ENCODE measurements at places on chromosomes 4 and X.

DNA sequence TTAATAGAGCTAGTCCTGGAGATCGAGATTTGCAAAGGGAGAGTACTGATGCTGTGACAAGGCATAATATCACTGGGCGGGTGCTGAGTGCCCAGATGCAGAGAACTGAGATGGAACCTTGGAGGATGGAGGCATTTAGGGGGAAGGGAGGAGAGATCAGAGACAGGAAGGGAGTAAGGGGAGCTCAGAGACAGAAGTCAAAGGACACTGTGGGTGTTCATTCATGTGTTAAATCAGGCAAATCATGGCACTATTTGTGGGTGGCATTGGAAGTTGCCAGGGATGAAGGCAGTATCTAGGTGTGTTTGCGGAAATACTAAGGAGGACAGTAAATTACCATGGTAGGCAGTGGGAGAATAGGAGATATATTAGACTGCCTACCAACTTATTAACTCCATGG, 135.0 kb downstream of the RBM46 start:
- DNase-seq, result no peak

DNA sequence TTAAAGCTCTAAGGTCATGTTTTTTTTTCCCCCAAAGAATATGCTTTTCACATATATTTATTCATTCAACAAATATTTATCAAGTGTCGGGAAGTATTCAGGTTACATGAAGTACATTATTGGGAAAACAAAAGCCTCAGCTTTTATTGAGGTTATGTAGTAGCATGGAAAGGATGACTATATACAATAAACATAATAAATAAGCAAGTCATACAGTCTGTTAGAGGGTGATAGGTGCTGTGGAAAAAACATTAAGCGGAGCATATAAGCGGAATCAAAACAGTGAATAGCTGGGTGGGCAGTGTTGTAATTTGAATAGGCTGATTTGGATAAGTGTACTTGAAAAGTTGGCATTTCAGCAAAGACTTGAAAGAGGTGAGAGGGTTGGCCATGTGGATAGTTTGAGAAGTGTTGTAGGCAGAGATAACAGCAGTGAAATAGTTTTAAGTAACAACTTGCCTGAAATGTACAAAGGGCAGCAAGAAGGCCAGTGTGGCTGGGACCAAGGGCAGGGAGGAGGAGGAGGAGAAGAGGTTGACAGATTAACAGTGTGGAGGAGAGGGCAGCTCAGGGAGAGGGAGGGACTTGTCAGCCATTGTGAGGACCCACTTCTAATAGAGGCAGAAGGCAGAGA, 558.7 kb downstream of the SPRY1 start:
- DNase-seq, result no peak

- peak; percentile 23 for DNase-seq
Observed at GRCh38 chr4:80201252-80202151, 4.2 kb downstream of the PRDM8 start.

DNA sequence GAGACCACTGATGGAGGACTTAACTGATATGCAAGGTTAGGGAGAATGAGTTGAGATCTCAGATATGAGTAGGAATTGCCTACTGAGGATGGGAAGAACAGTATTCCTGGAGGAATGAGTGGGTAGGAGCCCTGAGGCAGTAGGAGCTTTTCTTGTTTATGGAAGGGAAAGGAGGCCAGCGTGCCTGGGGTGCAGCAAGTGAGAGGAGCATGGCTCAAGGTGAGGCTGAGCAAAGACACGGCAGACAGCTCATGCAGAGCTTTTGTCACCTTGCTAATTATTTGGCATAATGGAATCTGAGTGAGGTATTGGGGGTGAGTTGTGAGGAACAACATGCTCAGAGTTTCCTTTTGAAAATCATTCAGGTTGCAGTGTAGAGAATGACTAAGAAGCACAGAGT, 65.3 kb upstream of the IBSP start:
- DNase-seq, result no peak

DNA sequence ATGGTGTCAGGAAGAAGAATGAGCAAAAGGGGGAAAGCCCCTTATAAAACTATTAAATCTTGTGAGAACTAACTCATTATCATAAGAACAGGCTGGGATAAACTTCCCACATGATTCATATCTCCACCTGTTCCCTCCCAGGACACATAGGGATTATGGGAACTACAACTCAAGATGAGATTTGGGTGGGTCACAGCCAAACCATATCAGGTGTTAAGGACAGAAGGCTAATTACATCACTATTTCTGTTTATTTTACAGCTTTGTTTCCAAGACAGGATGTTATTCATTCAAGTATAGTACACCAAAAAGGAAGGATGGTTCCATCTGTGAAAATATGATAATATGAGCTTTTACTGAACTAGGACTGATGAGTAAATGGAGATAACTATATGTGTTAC, 63.7 kb upstream of the ARSJ start:
- DNase-seq, result no peak

DNA sequence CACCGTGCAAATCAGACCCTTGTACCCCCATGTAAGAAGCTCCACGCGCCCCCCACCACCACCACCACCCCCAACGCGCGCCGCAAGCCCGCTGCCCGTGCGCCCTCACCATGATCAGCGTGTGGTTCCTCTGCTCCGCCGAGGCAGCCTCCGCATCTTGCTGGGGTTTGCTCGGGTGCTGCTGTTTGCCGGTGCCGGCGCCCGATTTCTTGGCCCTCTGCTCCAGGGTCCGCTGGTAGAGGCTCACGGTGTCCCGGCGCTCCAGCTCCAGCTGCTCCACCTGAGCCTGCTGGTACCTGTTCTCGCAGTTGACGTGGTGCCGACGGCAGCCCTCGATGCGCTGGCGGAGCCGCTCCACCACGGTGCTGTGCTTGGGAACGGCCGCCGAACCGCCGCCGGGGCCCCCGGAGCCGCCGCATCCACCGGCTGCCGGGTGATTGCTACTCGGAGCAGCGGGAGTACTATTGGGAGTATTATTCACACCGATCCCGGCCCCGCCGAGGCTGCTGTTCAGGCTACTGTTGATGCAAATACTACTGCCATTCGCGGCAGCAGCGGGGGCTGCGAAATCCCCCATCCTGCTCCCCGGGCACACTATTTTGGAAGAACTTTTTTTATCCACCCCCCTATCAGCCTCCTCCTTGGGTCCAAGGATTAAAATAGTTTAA, 1.1 kb downstream of the MAML3 start:
- DNase-seq, result peak; percentile 23

DNA sequence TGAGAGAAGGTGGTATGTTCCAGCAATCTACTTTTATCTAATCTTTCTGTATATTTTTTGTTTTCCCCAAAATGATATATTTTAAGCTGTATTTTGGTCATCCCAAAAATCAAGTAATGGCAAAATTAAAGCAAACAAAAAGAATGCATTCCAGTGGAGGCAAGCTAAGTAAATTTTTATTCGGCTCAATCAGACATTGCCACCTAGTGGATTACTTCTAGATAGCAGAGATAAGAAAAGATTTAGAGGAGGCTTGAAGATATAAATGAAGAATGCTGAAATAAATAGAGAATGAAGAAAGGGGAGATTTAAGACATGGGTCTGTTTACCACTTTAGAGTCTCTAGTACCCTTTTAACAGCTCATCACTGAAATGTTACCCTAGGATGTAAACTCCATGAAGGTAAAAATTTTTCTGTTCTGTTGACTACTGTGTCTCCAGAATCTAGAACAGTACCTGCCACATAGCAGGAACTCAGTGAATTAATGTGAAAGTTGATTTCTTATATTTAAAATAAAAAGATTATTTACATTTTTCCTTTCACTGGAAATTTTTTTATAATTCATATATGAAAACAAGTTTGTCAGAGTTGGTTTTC, 110.9 kb upstream of the ANK2 start:
- DNase-seq, result peak; percentile 58

GRCh38 chr4:153506341-153507309, 40.5 kb downstream of the TMEM131L start:
- no peak for DNase-seq

GRCh38 chr4:149223659-149224058, 592.0 kb downstream of the IQCM start:
- no peak for DNase-seq

GRCh38 chr4:13240066-13240465, 244.1 kb downstream of the RAB28 start:
- DNase-seq, result peak; percentile 38

DNA sequence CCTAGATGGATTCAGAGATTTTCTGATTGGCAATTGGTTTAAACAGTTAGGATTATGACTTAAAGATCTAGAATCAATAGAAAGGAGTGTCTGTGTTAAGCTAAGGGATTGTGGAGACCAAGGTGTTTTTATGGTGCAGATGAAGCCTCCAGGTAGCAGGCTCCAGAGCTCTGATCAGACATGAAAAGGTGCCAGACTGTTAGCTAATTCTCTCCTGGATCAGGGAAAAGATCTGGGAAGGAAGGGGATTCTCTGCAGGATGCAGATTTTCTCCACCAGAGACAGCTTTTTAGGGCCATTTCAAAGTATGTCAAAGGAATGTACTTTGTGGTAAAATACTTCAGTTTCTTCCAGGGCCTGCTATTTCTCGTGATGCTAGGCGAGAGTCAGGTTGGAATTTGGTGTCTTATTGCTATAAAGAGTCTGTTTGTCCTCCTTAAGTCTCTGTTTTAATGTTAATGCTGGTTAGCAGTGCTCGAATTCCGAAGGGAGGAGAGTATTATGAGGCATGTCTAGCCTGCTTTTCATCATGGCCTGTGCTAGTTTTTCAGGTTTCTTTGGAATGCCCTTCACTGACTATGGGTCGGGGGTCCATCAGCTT, 12.0 kb upstream of the GPR78 start:
- DNase-seq, result no peak

DNA sequence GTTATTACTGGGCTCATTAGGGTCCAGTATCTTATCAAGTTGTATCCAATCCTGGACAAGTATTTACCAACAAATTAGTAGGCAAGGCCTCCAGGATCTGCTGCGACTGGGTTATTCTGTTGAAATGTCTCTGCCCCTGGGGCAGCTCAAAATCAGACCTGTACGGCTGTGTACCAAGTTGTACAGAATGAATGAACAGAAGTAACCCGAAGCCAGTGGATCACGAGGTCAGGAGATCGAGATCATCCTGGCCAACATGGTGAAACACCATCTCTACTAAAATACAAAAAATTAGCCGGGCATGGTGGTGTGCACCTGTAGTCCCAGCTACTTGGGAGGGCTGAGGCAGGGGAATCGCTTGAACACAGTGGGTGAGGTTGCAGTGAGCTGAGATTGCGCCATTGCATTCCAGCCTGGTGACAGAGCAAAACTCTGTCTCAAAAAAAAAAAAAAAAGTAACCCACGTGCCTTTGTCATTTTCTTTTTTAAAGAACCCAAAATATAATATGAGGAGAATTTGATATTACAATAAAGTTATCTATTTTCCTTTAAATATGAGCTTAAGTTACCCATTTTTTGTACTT, 127.3 kb downstream of the CBR4 start:
- DNase-seq, result no peak

GRCh38 chr4:37517326-37517725, 168.8 kb downstream of the RELL1 start:
- no peak for DNase-seq

GRCh38 chr4:5980436-5981155, 37.6 kb downstream of the C4orf50 start:
- no peak for DNase-seq

DNA sequence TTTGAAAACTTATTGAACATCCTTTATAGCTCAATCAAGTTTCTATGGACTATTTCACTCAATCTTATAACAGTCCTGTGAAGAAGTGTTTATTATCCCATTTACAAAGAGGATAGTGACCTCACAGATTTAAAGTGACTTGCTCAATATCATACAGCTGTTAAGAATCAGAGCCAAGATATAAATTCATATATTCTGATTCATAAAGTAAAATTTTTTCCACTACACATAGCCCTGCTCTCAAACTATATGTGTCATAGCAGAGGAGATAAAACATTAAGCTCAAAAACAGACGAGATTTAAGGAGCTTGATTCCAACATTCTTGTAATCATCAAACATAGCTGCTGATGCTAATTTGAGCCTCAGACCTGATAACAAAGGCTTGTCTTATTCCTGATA, 226.8 kb downstream of the CAMK2D start:
- no peak for DNase-seq

DNA sequence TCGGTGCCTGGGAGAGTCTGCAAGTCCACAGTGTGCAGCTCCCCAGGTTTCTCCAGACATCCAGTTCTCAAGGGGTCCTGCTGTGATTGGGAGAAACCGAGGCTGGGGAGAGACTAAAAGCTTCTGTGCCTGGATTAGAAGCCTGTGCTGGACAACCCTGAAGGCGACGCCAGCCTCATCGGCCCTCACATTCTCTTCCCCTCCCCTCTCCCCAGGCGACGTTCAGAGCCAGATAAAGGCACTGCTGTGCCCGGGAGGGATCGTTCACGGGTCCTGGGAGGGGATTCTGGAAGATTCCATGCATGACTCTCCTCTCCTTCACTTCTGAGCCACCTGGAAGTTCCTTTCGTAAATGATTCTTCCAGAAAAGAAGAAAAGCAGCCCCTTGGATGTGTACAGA, 114.6 kb downstream of the SORCS2 start:
- no peak for DNase-seq

GRCh38 chrX:74449322-74449936, 28.1 kb downstream of the SLC16A2 start:
- no peak for DNase-seq
